GM23248 (cell line): ENCODE measurements at places on chromosomes 13 and 19. TPM values are rescaled to one million over a fixed set of nuclear protein-coding genes. Genes with fewer than 3 reads are reported as not detected.

Gene NAPA
- total RNA-seq: 94.1 and 110 TPM in 2 replicates

GRCh38 chr13:109971456-109972090, 185.2 kb upstream of the IRS2 start:
- DNase-seq: peak; percentile 30

- no peak for DNase-seq
Measured at GRCh38 chr13:110266983-110267382, 40.0 kb downstream of the COL4A1 start.

- DNase-seq: no peak
Measured at GRCh38 chr13:35499196-35499662, 22.7 kb upstream of the MAB21L1 start.

GRCh38 chr19:8429826-8430225, 14.9 kb upstream of the HNRNPM start:
- DNase-seq: no peak

DNA sequence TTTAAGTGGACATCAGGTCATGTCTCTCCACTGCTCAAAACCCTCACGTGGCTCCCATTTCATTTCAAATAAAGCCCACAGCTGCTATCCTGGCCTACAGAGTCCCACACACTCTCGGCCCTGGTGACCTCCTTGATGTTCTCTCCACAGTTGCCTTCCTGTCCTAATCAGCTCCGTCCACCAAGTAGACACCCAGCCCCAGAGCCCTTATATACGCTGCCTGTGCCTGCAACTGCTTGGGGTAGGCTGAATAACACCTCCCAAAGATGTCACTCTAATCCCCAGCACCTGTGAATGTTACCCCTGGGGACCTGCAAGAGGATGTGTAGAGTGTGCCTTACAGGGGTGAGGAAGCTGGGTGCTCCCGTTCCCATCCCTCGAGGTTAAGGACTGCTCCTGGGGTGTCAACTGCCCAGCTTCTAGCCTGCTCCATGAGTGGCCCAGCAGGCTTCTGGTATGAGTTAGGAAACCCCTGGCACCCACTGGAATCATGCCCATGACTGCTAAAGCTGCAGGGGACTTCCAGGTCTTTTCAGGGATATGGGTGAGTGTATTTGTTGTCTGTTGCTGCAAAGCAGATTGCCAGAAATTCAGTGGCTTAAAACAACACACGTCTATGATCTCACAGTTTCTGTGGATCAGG, 6.0 kb downstream of the FAM187B start:
- no peak for DNase-seq

Gene KCNJ14
- 0.97 and 1.1 TPM in 2 replicates for total RNA-seq

- DNase-seq: peak; percentile 28
Measured at GRCh38 chr19:17078036-17078919, 2.7 kb downstream of the MYO9B start.

DNA sequence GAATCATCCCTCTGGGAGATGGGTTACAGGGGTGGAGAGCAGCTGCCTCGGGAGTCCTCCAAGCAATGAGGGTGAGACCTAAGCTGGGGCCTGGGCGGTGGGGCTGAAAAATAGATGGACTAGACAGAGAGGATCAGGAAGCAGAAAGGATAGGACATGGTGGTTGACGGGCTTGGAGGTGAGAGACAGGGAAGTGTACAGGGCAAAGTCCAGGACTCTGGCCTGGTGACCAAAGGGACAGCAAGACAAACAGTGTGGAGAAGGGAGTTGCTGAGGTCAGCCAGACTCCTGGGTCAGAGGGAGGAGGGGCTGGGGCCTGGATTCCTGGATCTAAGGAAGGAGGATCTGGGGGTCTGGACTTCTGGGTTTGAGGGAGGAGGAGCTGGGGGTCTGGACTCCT, 5.5 kb downstream of the PHLDB3 start:
- DNase-seq: no peak

GRCh38 chr19:5953680-5954213, 24.2 kb downstream of the RANBP3 start:
- peak; percentile 73 for DNase-seq

Gene GAPDHS
- not detected in 2 replicates for total RNA-seq

- peak; percentile 46 for DNase-seq
Measured at GRCh38 chr19:4909156-4909896, at the start of gene UHRF1. Gene UHRF1 (plus strand): TSS chr19:4909501. CDS start chr19:4910886, 1,385 bp downstream.

GRCh38 chr13:26221399-26221720, 754 bp downstream of the RNF6 start:
- no peak for DNase-seq
